ENCODE measurements at places on chromosomes 11 and 22.

- H3K27me3 ChIP-seq, result peaks cover 4% of the 10 kb centered on the region
- no peak overlapping the region for H3K27ac ChIP-seq
- DNase-seq, result no peak
- H3K36me3 ChIP-seq, result no peaks in the 10 kb centered on the region
- no peaks in the 10 kb centered on the region for H3K4me1 ChIP-seq
These were observed 334.5 kb downstream of the CTTN start for GRCh38 chr11:70732881-70733196.

DNA sequence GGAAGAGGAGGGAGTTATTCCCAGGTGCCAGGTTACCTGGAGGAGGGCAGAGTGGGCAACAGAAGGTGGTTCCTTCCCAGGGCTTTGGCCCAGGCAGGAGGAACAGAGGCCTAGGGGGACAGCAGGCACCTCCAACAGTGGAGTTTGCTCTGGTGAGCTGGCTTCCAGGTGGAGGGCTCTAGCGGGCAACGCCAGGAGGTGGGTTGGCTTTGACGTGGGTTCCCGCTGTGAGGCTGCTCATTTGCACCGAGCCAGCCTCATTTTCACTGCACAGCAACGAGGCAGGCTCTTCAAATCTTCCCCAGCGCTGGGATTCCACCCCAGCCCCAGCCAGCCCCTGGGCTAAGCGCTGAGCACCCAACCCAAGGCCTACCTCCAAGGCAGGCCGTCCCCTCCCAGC, 8.1 kb downstream of the IGSF9B start:
- H3K4me3 ChIP-seq, result peak overlapping the region; percentile 68
- no peaks in the 10 kb centered on the region for H3K27me3 ChIP-seq
- no peak overlapping the region for H3K27ac ChIP-seq
- no peak for DNase-seq
- H3K4me1 ChIP-seq, result peaks cover 79% of the 10 kb centered on the region

DNA sequence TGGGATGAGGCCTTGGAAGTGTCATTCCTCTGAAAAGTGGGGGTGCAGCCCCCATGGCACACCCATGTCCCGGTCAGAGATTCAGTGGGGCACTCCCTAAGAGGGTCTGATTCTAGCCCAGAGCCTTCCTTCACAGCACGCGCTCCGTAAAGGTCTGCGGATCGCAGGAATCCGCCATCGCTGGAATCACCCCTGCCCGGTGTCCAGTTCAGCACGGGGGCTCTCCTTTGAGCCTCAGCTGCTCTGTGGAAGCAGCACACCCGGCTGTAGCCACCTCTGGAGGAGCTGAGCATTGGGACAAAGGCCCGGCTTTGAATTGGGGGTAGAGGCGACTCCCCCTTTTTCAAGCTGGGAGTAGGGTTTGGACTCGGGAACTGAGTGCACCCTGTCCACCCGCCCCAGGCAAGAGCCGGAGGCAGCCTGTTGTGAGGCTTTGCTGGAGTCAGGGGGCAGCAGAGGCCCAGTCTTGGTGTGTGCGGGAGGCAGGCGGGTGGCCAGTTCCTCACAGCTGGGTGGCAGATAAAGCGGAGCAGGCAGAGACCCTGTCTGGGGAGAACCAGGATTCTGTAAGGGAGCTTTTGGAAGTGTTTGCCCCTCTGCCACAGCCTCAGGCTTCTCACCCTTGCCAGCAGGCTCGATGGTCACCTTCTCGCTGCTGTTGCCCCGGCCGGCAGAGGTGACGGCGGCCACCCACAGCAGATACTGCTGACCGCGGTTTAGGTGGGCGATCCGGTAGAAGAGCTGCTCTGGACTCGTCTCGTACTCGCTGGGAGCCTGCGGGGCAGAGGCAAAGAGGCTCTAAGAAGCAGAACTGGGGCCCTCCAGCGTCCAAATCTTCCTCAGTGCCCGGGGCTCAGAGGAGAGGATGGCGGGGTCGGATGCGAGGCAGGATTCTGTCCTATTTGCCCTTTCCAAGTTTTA, 115.9 kb downstream of the CEP164 start:
- no peak overlapping the region for H3K4me3 ChIP-seq
- H3K27ac ChIP-seq, result no peak overlapping the region
- no peaks in the 10 kb centered on the region for H3K27me3 ChIP-seq
- DNase-seq, result peak; percentile 33
- no peaks in the 10 kb centered on the region for H3K4me1 ChIP-seq

GRCh38 chr11:73260127-73260457, 12.0 kb upstream of the P2RY6 start:
- H3K4me3 ChIP-seq, result no peak overlapping the region
- no peaks in the 10 kb centered on the region for H3K4me1 ChIP-seq
- H3K27ac ChIP-seq, result no peak overlapping the region
- peaks cover 33% of the 10 kb centered on the region for H3K27me3 ChIP-seq

GRCh38 chr11:92500453-92500852, 275.8 kb downstream of the FAT3 start:
- no peaks in the 10 kb centered on the region for H3K4me1 ChIP-seq
- no peaks in the 10 kb centered on the region for H3K27me3 ChIP-seq
- no peak overlapping the region for H3K27ac ChIP-seq
- DNase-seq, result no peak

All from activated T-cell treated with anti-CD3 and anti-CD28 coated beads, Interleukin-2, amount 50 U/mL, for 72 hours (primary cell).